Endodermal cell (in vitro differentiated cells): ENCODE measurements at places on chromosomes 1 and 21. TPM values are rescaled to one million over a fixed set of nuclear protein-coding genes. Genes with fewer than 3 reads are reported as not detected.

DNA sequence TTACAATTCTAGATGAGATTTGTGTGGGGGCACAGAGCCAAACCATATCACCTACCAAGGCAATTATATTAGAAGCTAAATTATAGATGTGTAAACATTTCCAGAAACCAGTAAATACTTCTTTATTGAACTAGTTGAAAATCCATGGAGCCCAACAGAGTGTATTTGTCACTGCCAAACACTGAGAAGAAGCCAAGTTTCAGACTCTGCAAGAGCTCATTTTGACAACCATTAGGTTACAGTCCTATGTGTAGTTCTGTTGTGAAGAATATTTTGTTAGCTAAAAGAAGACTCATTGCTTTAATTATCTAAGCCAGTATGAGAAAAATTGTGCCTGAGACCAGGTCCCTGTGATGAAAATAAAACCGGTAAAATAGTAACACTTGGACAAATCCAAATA lies 358.9 kb upstream of the SGIP1 start:
- no peaks in the 10 kb centered on the region for H3K27me3 ChIP-seq
- no peaks in the 10 kb centered on the region for H3K36me3 ChIP-seq
- no peak overlapping the region for H3K27ac ChIP-seq
- DNase-seq: no peak
- no peak overlapping the region for H3K4me3 ChIP-seq

GRCh38 chr1:12383001-12383400 lies 153.2 kb downstream of the VPS13D start:
- no peak overlapping the region for H3K4me3 ChIP-seq
- no peaks in the 10 kb centered on the region for H3K27me3 ChIP-seq
- no peak overlapping the region for H3K27ac ChIP-seq
- no peak for DNase-seq

- H3K27ac ChIP-seq: no peak overlapping the region
- H3K4me1 ChIP-seq: no peaks in the 10 kb centered on the region
- no peaks in the 10 kb centered on the region for H3K36me3 ChIP-seq
- no peaks in the 10 kb centered on the region for H3K27me3 ChIP-seq
- no peak for DNase-seq
These were observed 27.9 kb downstream of the CASZ1 start for GRCh38 chr1:10768552-10768951.

KCNE2 gene
- total RNA-seq: 0.52 and 0.59 TPM in 2 replicates
